Hair follicular keratinocyte (primary cell): ENCODE measurements at places on chromosomes 4 and X. TPM values are rescaled to one million over a fixed set of nuclear protein-coding genes. Genes with fewer than 3 reads are reported as not detected.

Gene SPON2
- total RNA-seq, result 0.08 and 4.7 TPM in 2 replicates

Gene CA5B
- 3.2 and 3.5 TPM in 2 replicates for total RNA-seq

Gene XAGE2
- not detected in 2 replicates for total RNA-seq

Gene GPRASP1
- 0.04 and 0.08 TPM in 2 replicates for total RNA-seq

Gene SLITRK2
- not detected in 2 replicates for total RNA-seq

Gene CXCL3
- total RNA-seq, result 42.0 and 156 TPM in 2 replicates

Gene NALF2
- total RNA-seq, result 0.08 and 0.11 TPM in 2 replicates

Gene HSFX1
- 0.08 TPM in 2 replicates for total RNA-seq

Gene COMMD8
- total RNA-seq, result 45.0 and 55.2 TPM in 2 replicates

Gene BEX5
- total RNA-seq, result 2.1 and 3.9 TPM in 2 replicates

Gene GLRB
- 0.47 and 1.0 TPM in 2 replicates for total RNA-seq

Gene WWC2
- 13.0 and 14.4 TPM in 2 replicates for total RNA-seq

Gene MAGEA4
- total RNA-seq, result not detected in 2 replicates

Gene CYSLTR1
- total RNA-seq, result not detected in 2 replicates

Gene RGS12
- total RNA-seq, result 34.1 and 43.4 TPM in 2 replicates

Gene AFF2
- total RNA-seq, result not detected in 2 replicates

Gene UGT8
- 0.61 TPM in 1 of 2 replicates, not detected in the other for total RNA-seq

Gene OTUD6A
- total RNA-seq, result not detected in 2 replicates

Gene SERPINA7
- total RNA-seq, result not detected in 2 replicates

Gene GPR82
- total RNA-seq, result not detected in 2 replicates

Gene LRCH2
- 0.04 TPM in 1 of 2 replicates, not detected in the other for total RNA-seq

Gene CC2D2A
- total RNA-seq, result 9.7 and 19.1 TPM in 2 replicates

Gene TRMT10A
- total RNA-seq, result 6.1 and 8.4 TPM in 2 replicates

Gene CLDN2
- total RNA-seq, result not detected in 2 replicates

Gene TMEM187
- total RNA-seq, result 10.3 and 12.0 TPM in 2 replicates

Gene TBX22
- not detected in 2 replicates for total RNA-seq

Gene CLNK
- not detected in 2 replicates for total RNA-seq

Gene ADH1C
- 0.08 TPM in 1 of 2 replicates, not detected in the other for total RNA-seq

Gene RAB39B
- 0.30 and 1.8 TPM in 2 replicates for total RNA-seq

Gene BDH2
- 20.4 and 37.9 TPM in 2 replicates for total RNA-seq

Gene ATP1B4
- total RNA-seq, result not detected in 2 replicates

Gene GJB1
- not detected in 2 replicates for total RNA-seq

Gene SNX25
- total RNA-seq, result 7.6 and 9.2 TPM in 2 replicates

Gene UCHL1
- total RNA-seq, result 18.3 and 23.0 TPM in 2 replicates

Gene FAM47A
- not detected in 2 replicates for total RNA-seq

Gene FANCB
- 2.3 and 4.4 TPM in 2 replicates for total RNA-seq

Gene SULT1E1
- total RNA-seq, result 0.42 and 1.2 TPM in 2 replicates

Gene ASMT
- not detected in 2 replicates for total RNA-seq

Gene BEX2
- total RNA-seq, result 13.8 and 24.0 TPM in 2 replicates

Gene CD38
- not detected in 2 replicates for total RNA-seq

Gene GRPR
- not detected in 2 replicates for total RNA-seq

Gene IRF2
- 24.0 and 26.0 TPM in 2 replicates for total RNA-seq

Gene GPM6B
- 0.08 and 0.19 TPM in 2 replicates for total RNA-seq

Gene POU4F2
- total RNA-seq, result not detected in 2 replicates

Gene TMEM35A
- total RNA-seq, result not detected in 2 replicates

Gene STATH
- not detected in 2 replicates for total RNA-seq

Gene ARHGAP36
- not detected in 2 replicates for total RNA-seq

Gene BTK
- total RNA-seq, result 0.04 TPM in 1 of 2 replicates, not detected in the other

Gene GPR173
- total RNA-seq, result 0.08 TPM in 1 of 2 replicates, not detected in the other

Gene PNMA6A
- 0.11 TPM in 1 of 2 replicates, not detected in the other for total RNA-seq
